ENCODE measurements at places on chromosomes 16 and 17.

DNA sequence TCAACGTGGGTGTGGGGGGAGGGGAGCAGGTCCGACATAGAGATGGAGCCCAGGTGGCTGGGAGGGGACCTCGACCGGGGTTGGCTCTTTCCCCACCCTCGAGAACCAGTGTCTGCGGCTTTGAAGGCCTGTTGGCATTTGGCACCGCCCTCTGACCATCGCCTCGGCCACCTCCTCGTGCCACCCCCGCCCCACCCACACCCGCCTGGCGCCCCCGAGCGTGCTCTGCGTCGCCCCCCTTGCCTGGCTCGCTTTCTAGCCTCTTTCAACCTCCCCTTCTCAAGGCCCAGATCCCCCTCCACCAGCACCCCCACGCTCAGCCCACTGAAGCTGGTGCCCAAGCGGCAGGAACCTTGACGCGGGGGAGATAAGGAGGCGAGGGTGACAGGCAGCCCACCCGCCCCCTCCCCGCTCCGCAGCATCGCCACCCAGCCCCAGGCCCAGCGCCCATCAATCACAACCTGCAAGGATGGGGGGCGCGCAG, 619 bp downstream of the CACNB1 start:
- DNase-seq, result no peak

GRCh38 chr16:56591377-56592060, 2.2 kb downstream of the MT3 start:
- DNase-seq, result no peak

GRCh38 chr16:2715519-2715918, 4.5 kb downstream of the PRSS27 start:
- DNase-seq, result no peak

DNA sequence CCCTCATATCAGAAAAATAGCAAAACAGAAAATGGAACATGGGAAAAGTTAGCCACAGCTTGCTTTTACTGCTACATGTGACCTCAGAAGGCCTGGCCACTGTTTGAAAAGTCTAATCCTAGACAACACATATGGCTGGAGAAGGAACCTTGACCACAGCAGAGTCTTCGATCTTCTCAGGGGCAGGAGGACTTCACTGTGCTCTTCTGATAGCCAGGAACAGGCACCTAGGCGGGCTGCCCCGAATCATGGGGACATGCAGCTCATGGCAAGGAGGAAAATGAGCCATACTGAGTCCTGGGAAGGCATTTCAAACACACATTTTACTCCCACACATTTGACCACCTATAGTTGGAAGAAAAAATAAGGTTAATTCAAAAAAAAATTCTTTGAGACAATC, 31.1 kb upstream of the ADORA2B start:
- no peak for DNase-seq

- no peak for DNase-seq
Observed at GRCh38 chr16:1708083-1708767, 2.2 kb downstream of the MAPK8IP3 start.

All from SW 1271 (cell line).